ENCODE measurements at places on chromosomes 5 and 9.
A peak's percentile ranks its signal among the peaks of the same experiment; 100 is the strongest.

DNA sequence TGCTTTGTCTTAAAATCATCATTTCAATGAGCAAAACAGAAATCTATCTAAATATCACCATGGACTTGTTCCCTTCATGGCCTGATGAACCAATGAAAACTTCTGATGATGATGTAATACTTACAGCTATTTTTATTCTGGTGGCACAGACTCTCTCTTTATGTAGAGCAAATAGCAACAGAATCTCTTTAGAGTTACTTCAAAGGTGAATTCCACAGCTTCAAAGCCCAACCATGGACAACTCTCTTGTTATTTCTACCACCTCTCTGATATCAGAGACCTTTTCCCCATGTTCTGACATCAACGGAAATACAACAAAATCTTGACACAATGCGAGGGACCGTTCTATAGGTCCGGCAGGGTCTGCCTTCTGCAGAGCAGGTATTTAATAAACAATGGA is 70.1 kb downstream of the RETREG1 start:
- DNase-seq = no peak

GRCh38 chr9:69599232-69599971 is 72.8 kb downstream of the APBA1 start:
- no peak for DNase-seq

- no peak for DNase-seq
Measured at GRCh38 chr5:15183520-15183919, 311.9 kb upstream of the ANKH start.

DNA sequence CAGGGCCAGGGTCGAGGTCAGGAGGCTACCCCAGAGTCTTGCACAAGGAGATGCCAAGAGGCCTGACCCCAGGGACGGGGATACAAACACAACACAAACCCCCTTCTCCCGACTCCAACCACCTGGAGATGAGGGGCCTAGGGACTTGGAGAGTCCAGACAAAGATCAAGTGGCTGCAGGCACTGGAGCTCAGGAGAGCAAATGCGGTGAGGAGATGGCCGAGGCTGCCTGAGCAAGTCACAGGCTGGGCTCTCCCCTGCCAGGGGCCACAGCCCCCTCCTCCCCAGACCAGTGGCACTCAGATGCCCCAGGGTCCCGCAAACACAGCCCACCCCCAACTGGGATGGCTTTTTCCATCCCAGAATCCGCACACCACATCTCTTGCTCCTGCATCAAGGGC is 15.8 kb downstream of the SH3GLB2 start:
- no peak for DNase-seq

DNA sequence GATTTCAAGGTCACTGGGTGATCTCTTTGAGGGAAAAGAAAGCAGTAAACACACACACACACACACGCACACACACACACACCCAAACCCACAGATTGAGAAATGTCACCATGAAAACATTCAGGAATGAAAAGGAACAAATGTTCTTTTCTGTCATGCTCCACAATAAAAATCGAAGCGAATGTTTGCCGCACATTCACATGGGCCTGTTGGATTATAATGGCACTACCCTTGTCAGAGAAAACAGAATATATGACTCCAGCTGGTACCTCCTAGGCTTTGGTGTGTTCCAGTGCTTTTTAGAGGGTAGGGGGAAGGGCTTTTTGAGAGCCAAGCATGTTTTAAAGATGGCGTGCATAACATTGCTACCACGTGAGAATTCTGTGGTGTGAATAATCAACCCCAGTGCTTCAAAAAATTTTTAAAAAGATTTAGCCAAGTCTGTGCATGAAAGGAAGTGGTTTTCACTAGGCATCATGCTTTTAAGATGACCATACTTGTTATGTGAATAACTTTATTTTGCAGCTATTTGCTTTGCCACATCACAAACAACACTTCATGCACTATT is 120.8 kb upstream of the ZNF608 start:
- no peak for DNase-seq

GRCh38 chr5:163347671-163348070 is 89.7 kb upstream of the CCNG1 start:
- DNase-seq = no peak

DNA sequence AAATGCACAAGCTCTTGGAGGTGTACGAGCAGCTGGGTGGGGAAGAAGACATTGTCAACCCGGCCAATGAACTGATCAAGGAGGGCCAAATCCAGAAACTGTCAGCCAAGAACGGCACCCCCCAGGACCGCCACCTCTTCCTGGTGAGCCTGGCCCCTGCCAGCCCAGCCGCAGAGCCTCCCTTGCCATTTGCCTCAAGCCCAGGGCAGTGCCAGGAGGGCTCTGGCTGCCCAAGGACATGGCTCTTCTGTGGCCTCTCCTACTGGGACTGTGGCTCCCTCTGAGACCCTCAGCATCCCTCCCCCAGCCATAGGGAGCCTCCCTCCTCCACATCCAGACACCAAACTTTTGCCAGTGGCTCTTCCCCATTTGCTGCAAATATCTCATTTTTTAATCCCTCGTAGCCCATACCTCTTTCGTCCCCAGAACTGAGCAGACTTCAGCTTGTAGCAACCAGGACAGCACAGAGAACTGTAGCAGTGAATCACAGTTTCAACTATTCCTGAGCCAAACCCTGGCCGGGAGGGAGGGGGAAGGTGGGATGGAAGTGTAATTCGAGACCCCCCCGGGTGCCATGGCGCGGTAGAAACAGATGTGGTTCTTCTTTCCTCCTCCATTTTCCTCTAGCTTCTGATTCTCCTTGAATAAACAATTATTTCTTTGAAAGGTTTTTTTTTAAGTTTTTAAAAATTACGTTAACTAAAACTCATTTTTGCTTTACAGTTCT is 44.5 kb upstream of the SUSD3 start:
- DNase-seq = no peak

DNA sequence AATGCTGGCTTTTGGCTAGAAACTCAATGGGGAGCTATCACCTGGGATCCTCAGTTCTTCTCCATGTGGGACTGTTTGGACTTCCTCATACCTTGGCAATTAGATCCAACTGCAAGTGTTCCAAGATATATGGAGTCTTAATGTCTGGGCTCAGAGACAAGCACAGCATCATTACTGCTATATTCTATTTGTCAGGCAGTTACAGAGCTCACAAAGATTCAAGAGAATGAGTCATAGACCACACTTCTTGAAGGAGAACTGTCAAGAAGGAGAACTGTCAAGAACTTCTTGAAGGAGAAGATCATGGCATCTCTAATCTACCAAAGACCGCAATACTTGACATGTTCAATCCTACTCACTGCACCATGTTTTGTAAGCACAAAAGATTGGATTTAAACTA is 106.8 kb upstream of the NREP start:
- DNase-seq = no peak

GRCh38 chr5:160339406-160340130 is 27.2 kb upstream of the CCNJL start:
- no peak for DNase-seq

GRCh38 chr5:139660105-139660922 is 12.2 kb downstream of the CXXC5 start:
- peak; percentile 87 for DNase-seq

GRCh38 chr5:125440905-125441304 is 694.5 kb upstream of the ZNF608 start:
- DNase-seq = no peak

- no peak for DNase-seq
Measured at GRCh38 chr9:115106642-115107041, 11.3 kb downstream of the TNC start.

GRCh38 chr5:125961150-125961549 is 462.1 kb upstream of the GRAMD2B start:
- no peak for DNase-seq

DNA sequence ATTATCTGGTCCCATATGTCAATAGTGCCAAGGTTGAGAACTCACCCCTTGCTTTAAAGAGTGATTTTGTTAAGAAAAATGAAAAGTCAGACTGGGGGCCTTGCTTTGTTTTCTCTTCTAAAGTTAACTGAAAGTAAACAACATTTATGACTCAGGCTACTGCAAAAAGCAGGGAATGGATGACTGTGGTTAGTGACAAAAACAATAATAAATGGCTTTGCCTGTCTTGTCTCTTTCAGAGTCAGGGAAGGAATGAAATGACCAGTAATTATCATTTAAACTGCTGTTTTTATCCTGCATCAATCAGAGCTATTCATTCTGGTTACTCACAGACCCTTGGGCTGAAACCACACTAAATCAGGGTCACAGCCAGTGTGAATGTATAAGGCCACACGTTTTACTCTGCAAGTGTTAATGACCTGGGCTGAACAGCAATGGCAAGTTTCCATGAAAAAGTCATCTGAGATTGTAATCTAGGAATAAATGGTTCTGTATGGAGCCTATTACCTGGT is 112.2 kb downstream of the ZNF608 start:
- DNase-seq = no peak

DNA sequence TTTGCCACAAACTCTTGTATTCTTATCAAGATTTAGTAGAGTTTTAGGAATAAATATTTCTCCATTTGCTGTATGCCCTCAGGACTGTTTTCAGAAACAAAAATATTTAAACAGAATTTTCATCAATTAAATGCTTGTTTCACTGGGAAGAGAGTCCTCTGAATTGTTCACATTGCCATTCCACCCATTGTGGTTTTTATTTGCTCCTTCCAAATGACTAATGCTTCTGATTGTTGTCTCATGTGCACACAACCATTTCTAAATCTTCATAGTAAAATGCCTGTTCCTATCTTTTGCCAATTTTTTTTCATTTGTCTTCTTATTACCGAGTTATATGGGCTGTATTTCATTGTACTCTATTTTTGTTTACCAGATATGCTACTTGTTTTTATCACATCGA is 10.6 kb downstream of the MARCOL start:
- DNase-seq = no peak

- no peak for DNase-seq
Measured at GRCh38 chr9:73114058-73114457, 37.6 kb upstream of the ANXA1 start.

- no peak for DNase-seq
Measured at GRCh38 chr5:131765261-131765660, 31.6 kb downstream of the FNIP1 start.

GRCh38 chr5:19534751-19535150 is 453.2 kb downstream of the CDH18 start:
- no peak for DNase-seq

- DNase-seq = peak; percentile 48
Measured at GRCh38 chr5:173010547-173011464, 27.2 kb downstream of the ATP6V0E1 start.

GRCh38 chr5:149457393-149457763 is 78.3 kb upstream of the IL17B start:
- DNase-seq = no peak

DNA sequence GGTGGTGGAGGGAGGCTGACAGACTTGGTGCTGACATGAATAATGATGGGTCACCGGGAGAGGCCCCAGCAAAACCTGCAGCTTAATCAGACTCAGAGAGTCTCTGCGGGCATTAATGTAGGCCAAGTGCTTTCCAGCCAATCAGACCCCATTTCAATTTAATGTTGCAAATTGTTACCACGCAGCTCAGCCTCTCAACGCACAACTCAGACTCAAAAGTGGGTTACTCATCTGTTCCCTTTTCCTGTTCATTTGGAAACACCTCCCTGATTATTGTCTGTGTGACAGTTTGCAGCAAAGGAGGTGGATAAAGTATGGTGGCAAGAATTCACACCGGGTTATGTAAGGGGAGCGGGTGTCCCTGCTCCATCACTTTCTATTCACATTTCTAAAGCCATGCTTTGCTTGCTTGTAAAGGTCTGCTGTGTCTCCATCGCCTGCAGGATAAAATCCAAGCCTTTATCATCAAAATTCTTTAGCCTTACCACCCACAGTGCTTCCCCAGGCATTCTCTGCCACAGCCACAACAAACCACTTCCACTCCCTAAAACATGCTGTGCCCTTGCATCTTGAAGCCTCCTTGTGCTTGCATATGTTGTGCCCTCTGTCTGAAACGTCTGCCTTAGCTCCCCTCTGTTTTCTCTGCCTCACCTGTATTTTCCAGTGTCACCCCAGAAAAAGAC is 156.5 kb downstream of the ASTN2 start:
- no peak for DNase-seq

DNA sequence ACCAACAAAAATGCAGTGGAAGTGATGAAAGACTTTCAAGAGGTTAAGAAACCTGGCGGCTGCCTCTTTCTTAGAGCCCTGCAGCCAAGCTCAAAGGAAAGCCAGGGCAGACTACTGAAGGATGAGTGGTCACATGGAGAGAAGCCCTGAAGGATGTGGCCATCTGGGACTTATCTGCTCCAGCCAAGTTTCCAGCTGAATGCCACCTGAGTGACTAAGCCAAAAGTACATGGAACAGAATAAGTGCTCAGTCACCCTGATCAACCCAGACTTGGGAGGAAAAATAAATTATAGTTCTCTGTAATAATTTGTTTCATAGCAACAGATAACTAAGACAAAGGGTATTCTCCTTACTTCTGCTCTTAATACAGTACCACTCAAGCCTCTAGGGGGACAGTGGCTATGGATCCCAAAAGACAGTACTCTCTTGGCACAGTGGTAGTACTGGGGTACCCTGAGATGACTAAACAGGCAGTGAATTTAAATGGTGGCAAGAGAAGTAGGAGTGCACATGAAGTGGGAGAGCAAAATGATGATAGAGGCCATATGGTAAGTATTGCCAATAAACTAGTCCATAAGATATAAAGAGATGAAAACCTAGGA is 182.3 kb downstream of the ELAVL2 start:
- no peak for DNase-seq

GRCh38 chr5:14925326-14925725 is 53.7 kb upstream of the ANKH start:
- no peak for DNase-seq

- no peak for DNase-seq
Measured at GRCh38 chr9:130229759-130230158, 35.8 kb upstream of the HMCN2 start.

DNA sequence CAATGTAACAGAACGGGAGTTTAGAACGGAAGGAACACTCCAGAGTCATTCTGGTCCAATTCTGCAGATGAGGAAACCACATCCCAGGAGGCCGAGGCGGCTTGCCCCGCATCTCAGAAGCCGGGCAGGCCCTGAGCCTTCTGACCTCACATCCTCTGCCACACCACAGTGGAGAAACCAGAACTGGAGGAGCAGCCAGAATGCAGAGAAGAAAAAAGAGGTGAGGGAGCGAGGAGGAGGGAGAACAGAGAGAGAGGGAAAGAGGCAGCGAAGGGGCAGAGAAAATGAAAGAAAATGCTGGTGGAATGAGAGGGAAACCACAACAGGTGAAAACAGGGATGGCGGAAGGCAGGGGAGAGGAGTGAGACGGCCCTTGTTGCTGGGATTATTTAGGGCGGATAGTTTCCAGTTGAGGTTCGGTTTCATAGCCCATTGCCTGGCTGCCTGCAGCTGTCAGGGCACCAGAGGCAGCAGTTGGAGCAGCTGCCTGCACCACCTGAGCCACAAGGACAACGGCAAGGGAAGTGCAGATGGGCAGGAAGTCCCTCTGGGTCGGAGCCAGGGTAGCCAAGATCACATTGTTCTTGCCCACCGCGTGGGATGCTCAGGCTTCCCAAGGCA is at the start of gene HMHB1:
Gene HMHB1 (plus strand): TSS at position 77 of the 621 bp plus-strand sequence.
- DNase-seq = no peak

- DNase-seq = peak; percentile 96
Measured at GRCh38 chr9:134434894-134435506, 108.7 kb downstream of the RXRA start.

Measured in C1 segment of cervical spinal cord (tissue), 14 donors.